ENCODE measurements at places on chromosomes 6 and 20.

GRCh38 chr6:39295611-39296011 is 18.6 kb downstream of the KCNK17 start:
- DNase-seq: no peak

DNA sequence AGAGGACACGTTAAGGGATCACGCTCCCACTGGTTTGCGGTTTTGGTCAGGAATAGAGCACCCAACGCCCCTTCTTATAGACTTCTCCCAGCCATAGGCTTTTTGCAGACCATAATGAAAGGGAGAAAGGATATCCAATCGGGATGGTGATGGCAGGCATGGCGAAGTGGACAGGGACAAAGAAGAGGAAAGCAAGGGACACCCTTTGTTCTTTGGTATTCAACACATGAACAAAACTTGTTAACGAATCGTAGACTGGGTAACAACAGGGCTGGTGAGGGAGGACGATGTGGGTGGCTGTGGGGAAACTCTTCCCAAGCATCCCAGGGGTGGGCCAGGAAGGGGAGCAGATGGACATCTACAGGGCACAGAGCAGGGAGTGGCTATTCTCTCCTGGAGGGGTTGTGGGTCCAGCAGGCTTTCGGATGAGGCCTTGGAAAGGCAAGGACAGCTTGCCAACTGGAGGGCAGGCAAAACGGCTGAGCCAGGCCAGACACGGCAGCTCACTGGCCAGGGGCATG is 1.4 kb upstream of the HSP90AB1 start:
- no peak for DNase-seq

DNA sequence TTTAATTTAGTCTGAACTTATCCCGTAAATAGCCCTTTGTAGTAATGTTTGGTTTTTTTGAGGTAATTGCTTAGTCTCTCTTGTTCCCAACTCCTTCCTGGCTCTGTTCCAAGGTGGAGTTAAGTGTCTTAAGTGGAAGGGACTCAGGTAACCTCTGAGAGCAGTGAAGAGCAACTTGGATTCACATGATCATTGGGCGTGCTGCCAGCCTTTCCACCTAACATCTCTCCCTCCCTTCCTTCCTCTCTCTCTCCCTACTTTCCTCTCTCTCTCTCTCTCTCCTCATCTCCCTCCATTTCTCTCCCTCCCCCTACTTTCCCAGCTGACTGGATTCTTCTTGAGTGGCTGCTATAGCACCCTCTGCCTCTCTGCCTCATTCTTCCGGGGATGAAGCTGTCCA is 232.9 kb upstream of the SASH1 start:
- no peak for DNase-seq

- no peak for DNase-seq
These were observed 152.3 kb upstream of the CDH4 start for GRCh38 chr20:61099806-61100205.

DNA sequence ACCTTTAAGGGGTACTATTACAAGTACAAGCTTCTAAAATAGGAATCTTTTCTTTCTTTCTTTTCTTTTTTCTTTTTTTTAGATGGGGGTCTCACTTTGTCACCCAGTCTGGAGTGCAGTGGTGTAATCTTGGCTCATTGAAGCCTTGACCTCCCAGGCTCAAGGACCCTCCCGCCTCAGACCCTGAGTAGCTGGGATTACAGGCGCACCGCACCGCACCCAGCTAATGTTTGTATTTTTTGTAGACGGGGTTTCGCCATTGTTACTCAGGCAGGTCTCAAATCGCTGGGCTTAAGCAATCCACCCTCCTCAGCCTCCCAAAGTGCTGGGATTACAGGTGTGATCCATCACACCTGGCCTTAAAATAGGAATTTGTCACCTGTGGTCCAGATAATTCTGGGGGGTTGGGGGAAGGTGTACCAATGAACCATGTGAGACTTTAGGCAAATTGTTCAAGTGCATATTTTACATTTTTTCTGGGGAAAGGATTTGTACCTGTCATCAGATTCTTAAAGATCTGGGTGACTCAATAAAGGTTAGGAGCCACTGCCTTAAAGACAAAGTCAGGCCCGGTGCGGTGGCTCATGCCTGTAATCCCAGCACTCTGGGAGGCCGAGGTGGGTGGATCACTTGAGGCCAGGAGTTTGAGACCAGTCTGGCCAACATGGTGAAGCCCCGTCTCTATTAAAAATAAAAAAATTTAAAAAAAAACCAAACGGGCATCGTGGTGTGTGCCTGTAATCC is 19.7 kb upstream of the SYNJ2 start:
- no peak for DNase-seq

GRCh38 chr6:137967689-137968454 is 100.8 kb downstream of the TNFAIP3 start:
- DNase-seq: no peak

DNA sequence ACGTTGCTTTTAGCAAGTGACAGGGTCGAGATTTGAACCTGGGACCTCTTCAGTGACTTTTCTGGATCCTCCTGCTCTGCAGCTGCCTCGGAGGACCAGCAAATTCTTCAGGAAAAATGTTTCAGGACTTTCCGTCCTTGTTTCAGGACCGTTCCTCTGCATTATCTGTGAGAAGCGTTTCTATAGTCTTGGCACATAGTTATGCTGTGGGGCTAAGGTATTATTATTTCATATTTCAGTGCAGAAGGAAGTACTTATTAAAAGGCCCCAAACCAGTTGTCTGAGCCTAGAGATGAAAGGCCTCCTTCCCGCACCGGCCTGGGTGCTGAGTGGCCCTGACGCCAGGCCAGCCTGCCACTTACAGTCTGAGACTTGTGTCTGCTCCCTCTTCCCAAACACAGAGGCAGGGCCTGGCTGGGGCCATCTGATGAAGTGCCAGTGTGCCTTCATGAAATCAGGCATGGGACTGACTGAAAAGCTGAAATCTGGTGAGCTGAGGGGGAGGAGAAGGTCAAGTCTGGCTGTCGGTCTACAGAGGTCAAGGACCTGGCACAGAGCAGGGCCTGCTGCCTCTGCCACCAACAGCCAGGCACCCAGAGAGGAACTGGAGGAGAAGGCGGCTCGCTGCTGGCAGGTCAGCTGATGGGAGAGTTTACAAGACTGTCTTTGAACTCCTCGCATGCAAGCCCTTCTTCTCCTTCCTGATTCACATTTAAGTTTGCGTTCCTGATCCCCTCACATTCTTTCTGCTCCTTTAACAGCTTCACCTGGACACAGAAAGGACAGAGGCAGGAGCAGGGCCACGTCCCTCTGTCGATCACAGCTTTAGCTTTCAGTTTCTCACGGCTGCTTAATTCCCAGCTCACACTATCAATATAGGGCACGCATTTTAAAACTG is 8.9 kb upstream of the QKI start:
- no peak for DNase-seq

GRCh38 chr6:1039191-1039590 is 272.7 kb upstream of the FOXQ1 start:
- DNase-seq: no peak

DNA sequence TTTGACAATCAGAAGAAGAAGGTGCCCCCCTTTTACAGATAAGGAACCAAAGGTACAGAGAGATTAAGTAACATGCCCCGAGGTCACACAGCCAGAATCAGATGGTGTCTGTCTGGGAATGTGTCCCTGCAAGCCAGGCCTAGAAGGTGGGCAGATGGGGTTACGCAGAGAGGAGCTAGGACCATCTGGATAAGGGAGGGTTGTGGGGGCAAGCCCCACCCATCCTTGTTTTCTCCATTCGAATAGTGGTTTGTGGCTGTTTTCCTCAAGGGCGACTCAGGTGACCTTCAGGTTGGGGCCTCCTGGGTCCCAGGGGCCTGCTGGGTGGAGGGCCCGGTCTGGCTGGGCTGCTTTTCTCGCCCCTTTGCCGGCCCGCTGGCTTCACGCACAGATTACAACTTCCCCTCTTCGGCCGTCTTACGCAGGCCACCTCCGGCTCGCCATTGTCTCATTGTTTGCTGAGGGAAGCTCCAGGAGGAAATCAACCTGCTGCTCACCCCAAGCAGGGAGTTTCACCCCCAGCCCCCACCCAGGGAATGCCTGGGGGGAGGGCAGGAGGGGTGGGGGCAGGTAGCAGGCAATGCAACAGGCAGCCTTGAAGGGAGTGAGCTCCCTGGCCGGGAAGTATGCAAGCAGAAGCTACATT is 30.8 kb upstream of the CSNK2A1 start:
- DNase-seq: no peak

DNA sequence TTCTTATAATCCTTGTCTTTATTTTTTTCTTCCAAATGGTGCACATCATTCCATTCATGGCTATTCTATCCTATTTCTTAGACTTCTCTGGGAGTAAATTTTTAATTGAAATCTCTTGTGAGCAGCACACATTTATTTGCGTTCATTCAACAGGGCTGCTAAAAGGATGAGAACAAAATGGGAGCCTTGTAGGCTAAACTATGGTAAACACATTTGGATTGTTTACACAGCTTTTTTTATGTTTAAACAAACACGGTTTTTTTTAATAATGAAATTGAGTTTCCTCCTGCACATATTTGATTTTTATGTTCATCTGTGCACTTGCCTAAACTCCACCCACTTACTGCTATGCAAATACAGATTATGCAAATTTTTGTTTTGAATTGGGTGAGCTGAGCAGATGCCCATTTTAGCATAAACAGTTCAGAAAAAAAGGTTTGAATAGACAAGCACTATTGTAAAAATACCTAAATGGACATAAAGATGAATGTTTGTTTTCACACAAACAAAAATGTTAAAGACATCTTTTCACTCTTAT is 92.0 kb downstream of the OLIG3 start:
- DNase-seq: no peak

- peak; percentile 75 for DNase-seq
These were observed 68.3 kb upstream of the FRMD1 start for GRCh38 chr6:168147205-168147738.

DNA sequence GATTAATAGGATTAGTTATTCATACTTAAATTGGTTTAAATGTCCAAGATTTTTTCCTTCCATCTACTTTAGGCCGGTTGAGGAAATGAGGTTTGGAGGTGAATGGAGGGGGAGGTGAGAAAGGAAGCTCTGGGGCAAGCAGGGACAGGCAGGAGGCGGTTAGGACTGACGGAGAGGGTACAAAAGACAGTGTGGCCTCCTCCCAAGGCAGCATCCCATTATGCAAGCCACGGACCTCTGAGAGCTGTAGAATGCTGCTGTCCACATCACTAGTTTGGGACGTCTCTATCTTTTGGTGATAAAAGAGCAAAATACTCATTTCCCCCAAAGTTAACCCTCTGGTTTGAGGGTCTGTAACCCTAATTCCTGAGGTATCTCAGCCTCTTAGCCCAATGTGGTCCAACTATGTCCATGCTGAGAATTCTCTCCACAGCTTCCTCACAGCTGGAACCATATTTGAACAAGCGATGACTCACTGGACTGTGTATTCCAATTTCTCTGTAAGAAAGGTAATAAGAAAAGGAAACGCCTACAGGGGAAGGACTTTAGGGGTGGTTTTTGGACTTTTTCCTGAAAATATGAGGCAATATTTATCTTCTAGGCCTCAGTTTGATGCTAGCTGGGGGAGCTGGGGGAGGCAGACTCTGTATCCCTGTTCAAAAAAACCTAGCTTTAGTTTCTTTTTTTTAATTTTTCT is 172.2 kb downstream of the TFAP2B start:
- no peak for DNase-seq

GRCh38 chr6:116666869-116667268 is 1.7 kb downstream of the ZUP1 start:
- no peak for DNase-seq
